ENCODE measurements at places on chromosomes 13 and 19.

GRCh38 chr13:51804295-51805172 is 571 bp upstream of the DHRS12 start:
- DNase-seq: peak; percentile 53

DNA sequence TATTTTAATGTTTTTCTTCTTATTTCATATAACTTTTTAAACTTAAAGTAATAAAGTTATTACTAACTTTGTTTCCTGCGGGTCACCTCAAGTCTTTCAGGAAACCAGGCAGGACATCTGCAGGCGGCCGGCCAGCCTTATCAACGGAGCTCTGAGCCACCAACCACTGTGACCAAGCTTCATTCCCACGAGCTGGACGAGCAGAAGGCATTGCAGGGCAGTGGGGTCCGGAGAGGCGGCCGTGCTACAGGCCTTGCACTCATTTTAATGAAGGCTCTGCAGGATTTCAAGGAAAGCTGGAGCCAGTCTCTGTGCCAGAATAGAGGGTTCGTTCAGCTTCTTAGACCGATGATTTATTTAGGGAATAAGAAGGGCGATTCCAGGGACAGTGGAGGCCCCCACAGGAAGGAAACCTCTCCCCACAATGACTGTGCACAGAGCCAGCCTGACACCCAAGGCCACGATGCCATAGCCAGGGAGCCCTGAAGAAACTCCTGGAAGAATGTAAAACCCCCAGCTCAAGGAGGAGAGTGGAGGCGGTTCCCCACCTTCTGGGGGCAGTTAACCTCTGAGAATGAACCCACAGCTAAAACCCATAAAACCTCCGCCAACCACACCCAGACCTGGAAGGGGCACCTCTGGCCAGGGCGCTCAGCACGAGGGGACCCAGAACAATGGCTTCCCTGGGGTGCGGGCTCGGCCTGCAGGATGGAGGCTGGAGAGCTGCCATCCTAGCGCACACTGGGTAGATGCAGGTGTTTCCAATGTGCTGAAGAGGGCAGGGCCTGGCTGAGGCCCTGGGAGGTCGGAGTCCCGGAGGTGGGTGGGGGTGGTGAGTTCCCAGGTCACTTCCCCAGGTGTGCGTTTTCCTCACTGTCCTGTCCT is 75.0 kb downstream of the RASA3 start:
- DNase-seq: no peak

DNA sequence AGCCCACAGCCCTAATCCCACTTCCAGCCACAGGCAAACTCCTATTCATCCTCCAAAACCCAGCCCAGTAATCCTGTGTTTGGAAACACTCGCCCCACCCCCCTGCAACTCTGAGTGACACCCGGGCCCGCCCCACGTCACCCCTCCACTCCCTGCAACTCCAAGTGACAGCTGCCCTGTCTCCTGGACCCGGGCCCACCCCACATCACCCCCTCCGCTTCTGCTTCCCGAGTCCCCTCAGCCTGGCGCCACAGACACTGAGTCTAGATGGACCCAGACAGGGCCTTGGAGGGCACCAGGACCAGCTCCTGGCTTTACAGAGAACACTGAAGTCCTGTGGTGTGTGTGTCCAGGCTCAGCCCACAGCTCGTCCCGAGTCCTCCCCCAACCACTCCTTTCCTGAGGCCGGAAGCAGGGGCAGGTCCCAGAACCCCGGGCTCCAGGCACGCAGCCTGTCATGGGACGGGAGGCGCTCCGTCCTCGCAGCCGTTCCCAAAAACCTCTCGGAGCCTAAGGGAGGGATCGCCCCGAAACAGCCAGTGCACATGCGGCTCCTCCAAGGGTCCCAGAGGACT is 7.7 kb downstream of the REXO1 start:
- DNase-seq: no peak

DNA sequence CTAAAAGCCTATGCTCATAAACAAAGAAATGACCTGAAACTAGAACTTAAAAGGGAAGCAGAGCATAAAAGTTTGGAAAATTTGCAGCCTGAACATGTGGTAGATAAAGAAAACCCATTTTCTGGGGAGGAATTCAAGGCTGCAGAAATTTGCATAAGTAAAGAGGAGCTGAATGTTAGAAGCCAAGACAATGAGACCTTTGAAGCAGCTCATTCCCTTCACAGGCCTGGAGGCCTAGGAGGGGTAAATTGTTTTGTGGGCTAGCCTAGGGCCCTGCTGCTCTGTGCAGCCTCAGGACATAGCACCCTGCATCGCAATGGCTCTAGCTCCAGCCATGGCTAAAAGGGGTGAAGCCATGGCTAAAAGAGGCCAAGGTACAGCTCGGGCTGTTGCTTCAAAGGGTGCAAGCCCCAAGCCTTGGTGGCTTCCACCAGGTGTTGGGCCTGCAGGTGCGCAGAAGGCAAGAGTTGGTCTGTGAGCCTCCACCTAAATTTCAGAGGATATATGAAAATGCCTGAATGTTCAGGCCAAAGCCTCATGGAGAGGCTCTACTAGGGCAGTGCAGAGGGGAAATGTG is 38.3 kb downstream of the ZIC2 start:
- no peak for DNase-seq

- no peak for DNase-seq
Observed at GRCh38 chr13:45702088-45702487, at the start of gene CBY2. TSS of gene CBY2 (plus strand) at chr13:45702320. CDS start at chr13:45702391, 71 bp downstream.

DNA sequence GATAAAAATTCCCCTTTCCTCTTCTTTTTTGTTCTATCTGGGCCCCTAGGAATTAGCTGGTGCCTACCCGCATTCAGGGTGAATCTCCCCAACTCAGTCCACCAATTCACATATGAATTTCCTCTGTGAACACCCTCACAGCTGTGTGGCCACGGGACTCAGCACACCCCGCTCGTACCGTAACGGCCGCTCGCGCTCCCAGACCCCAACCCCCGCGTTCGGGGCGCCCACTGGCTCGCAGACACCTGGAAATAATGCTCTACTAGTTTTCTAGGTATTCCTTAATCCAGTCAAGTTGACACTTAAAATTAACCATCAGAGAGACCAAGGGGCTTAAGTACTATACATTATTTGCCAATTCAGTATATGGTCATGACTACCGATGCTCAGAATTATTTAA is 1702.1 kb upstream of the PCDH20 start:
- no peak for DNase-seq

DNA sequence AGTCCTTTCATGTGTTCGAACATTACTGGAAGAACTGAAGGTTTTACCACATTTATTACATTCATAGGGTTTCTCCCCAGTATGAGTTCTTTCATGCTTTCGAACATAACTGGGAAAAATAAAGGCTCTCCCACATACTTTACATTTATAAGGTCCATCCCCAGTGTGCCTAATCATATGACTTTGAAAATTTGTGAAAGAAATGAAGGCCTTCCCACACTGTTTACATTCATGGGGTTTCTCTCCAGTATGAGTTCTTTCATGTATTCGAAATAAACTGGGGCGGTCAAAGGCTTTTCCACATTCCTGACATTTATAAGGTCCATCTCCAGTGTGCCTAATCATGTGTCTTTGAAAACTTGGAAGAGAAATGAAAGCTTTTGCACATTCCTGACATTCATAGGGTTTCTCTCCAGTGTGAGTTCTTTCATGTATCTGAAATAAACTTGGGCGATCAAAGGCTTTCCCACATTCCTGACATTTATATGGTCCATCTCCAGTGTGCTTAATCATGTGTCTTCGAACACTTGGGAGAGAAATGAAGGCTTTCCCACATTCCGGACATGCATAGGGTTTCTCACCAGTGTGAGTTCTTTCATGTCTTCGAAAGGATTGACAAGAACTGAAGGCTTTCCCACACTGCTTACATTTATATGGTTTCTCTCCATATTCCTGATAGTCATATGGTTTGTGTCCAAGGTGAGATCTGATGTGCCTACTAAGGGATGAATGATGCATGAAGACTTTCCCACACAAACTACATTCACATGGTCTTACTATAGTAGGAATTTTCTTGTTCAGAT is 24.0 kb downstream of the ZNF564 start:
- DNase-seq: no peak

DNA sequence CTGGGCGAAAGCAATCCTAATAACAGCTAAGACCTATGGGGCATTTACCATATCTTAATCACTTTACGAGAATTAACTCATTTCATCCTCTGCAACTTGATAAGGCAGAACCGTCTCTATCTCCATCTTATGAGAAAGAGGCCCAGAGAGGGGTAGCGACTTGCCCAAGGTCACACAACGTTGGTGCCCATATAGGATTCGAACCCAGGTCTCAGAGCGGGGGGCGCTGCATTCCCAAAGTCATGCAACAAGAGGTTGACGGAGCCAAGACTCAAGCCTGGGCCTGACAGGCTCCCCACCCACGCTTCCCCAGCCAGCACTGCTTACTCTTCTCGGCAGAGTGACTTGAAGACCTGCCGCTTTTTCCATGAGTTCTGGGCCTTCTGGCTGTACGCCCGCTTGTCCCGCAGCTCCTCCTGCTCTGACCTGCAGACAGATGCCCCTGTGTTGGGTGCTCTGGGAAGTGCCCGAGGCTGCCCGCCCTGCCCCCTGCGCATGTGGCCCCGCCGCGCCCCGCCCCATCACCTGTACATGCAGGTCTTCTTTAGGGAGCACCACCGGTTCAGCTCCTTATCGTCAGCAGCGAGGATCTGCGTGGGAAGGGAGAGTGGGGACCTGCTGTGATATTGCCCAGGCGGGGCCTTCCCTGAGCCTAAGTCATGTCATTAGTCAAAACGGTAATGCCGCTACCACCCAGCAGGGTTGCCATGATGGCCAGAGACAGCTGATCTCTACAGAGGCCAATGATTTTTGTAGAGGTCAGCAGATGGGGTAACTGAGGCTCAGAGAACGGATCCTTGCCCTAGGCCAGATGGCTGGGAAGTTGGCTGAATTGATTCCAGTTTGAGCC is 10.8 kb downstream of the KRI1 start:
- no peak for DNase-seq
